ENCODE measurements at places on chromosomes 12 and 14. TPM values are rescaled to one million over a fixed set of nuclear protein-coding genes. Genes with fewer than 3 reads are reported as not detected.
A peak's percentile ranks its signal among the peaks of the same experiment; 100 is the strongest.

DNA sequence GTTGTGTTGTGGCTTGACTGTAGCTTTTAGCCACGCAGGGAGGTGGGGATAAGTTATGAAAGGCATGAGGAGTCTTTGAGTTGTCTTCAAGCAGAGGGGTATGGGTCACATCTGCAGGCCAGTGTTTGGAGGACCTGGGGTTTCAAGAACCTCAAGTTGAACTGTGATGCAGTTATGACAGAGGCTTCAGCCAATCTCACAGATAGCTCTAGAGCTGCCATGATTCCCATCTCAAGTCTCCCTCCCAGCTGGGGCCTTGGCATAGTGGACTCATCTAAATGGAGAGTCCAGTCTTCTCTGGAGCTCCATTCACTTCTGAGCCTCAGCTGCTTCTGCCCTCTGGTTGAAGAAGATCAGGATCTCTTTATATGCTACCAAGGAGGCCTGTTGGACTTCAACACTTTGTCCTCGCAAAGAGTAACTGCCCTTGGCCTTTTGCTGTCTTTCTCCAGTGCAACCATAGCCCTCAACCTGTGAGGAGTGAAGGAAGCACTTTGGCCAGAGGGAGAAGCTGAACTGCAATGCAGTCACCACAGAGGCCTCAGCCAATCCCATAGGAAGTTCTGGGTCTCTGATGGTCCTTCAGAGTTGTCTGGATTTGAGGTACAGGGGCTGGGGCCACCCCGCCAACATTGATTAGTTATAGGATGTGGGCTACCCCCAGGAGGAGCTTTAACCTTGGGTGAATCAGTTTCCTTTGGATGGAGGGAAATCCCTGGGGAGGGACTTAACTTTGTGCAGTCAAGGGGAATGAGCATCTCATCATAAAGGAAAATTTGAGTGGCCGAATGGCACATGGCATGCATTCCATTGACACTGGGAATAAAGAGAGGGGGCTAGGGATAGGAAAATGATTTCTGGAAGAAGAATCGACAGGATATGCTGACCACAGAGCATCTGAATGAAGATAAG lies 230.5 kb downstream of the PCNX1 start:
- H3K27ac ChIP-seq: no peak overlapping the region
- H3K27me3 ChIP-seq: no peaks in the 10 kb centered on the region
- H3K36me3 ChIP-seq: no peaks in the 10 kb centered on the region
- DNase-seq: no peak

The HCAR1 gene
- polyA plus RNA-seq: 0.10 TPM

The ZNF891 gene
- 0.64 TPM for polyA plus RNA-seq

DNA sequence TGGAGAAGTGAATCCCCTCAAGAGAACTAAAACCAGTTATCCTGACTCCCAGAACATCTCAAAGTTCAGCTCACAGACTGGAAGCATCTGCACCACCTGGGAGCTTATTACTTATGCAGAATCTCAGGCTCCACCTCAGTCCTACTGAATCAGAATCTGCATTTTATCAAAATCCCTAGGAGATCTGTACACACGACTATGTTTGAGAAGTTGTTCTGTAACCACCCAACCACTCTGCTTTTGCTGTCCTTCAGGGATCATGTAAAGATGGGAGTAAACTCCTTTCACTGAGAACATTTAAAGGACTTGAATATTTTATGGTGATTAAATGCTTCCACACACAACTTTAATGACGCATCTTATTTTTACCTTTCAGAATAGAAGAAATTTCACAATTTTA lies 98.0 kb downstream of the KIF21A start:
- no peaks in the 10 kb centered on the region for H3K27me3 ChIP-seq
- no peak overlapping the region for H3K4me3 ChIP-seq
- H3K36me3 ChIP-seq: peaks cover 5% of the 10 kb centered on the region
- DNase-seq: no peak

GRCh38 chr12:43653917-43654316 lies 101.9 kb upstream of the ADAMTS20 start:
- no peak overlapping the region for H3K27ac ChIP-seq
- H3K27me3 ChIP-seq: no peaks in the 10 kb centered on the region
- H3K36me3 ChIP-seq: no peaks in the 10 kb centered on the region
- no peak for DNase-seq
- H3K4me3 ChIP-seq: no peak overlapping the region
- H3K4me1 ChIP-seq: no peaks in the 10 kb centered on the region

DNA sequence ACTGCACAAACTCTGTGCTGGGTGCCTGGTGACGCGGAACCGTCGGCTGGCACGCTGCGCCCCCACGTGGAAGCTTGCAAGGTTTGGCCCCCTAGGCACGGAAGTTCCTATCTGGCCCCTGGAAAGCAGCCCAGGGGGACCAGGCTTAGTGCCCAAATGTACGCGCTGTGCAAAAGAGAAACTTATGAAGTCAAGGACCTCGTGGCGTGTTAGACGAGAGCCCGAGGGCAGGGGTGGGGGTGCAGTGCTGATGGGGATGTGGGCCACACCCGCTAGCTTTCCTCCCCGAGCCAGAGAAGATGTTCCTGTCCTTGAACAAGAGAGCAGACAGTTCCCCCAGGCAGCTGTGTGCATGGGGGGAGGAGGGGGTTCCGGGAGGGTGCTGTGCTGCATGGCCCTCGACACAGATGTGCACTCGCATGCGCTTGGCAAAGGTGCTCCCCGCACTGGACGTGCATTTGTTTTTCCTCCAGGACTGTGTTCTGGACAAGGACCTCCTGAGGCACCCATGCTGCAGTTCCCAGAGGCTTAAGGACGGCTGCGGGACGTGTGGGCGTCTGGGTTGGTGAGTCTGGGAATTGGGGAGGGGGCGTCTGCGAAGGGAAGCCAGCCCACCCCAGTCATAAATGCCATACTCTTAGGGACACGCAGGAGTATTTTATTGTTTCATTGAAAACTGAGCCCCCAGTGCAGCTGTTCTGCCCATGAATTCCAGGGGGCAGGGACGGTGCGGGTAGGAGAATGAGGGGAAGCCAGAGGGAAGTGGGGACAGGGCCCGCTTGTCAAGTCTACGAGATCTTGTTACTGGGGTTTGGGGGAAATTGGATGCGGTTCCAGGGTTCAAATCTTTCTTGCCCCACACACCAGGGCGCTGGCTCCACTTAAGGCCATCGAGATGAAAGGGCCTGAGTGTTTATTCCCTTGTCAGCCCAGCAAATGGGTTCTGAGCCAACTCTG lies 80.0 kb downstream of the NTF3 start:
- no peaks in the 10 kb centered on the region for H3K4me1 ChIP-seq
- no peak for DNase-seq
- H3K27me3 ChIP-seq: peaks cover 17% of the 10 kb centered on the region
- no peak overlapping the region for H3K27ac ChIP-seq
- H3K36me3 ChIP-seq: no peaks in the 10 kb centered on the region
- no peak overlapping the region for H3K4me3 ChIP-seq

The HOXC12 gene
- 0.35 TPM for polyA plus RNA-seq

The PHC1 gene
- 10.4 TPM for polyA plus RNA-seq

- no peak overlapping the region for H3K4me3 ChIP-seq
- no peak for DNase-seq
- no peaks in the 10 kb centered on the region for H3K4me1 ChIP-seq
- H3K27me3 ChIP-seq: no peaks in the 10 kb centered on the region
- no peaks in the 10 kb centered on the region for H3K36me3 ChIP-seq
These were observed 20.5 kb upstream of the TESC start for GRCh38 chr12:117119592-117120198.

GRCh38 chr14:103521951-103522563 lies 573 bp downstream of the CKB start:
- peak overlapping the region; percentile 38 for H3K4me3 ChIP-seq
- no peak for DNase-seq
- H3K27ac ChIP-seq: no peak overlapping the region
- H3K27me3 ChIP-seq: peaks cover 43% of the 10 kb centered on the region
- no peaks in the 10 kb centered on the region for H3K36me3 ChIP-seq

- no peaks in the 10 kb centered on the region for H3K4me1 ChIP-seq
- DNase-seq: no peak
- H3K27me3 ChIP-seq: no peaks in the 10 kb centered on the region
- no peak overlapping the region for H3K4me3 ChIP-seq
These were observed 19.4 kb downstream of the EGLN3 start for GRCh38 chr14:33931461-33931860.

GRCh38 chr14:37063467-37064240 lies 108.8 kb downstream of the SLC25A21 start:
- no peak for DNase-seq
- no peak overlapping the region for H3K4me3 ChIP-seq
- no peaks in the 10 kb centered on the region for H3K4me1 ChIP-seq

DNA sequence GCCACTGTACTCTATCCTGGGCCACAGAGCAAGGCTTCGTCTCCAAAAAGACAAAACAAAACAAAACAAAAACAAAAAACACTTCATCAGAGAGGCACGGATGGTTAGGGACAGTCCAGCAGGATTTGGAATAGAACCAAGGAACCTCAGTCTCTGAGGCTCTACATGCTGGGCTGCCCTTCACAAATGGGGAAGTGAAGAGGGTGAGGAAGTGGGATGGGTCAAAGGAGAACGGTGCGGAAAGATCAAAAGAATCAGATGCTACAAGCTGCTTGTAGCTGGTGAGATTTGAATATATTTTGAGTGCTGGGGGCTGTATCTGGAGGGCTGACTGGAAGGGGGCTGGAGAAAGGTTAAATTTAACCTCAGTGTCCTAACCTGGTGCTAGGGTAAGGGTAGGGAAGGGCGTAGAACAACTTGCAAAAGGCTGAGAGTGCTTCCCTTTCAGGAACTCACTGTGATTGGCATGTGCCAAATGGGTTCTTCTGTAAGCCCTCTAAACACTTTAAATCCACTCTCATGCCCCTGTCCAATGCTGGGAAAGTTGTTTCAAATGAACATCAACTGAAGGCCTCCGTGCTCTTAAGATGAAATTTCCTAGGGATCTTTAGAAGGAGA lies 4.6 kb downstream of the FOXJ2 start:
- no peak overlapping the region for H3K4me3 ChIP-seq
- peaks cover 49% of the 10 kb centered on the region for H3K4me1 ChIP-seq
- H3K27me3 ChIP-seq: no peaks in the 10 kb centered on the region
- DNase-seq: no peak
- H3K27ac ChIP-seq: no peak overlapping the region

DNA sequence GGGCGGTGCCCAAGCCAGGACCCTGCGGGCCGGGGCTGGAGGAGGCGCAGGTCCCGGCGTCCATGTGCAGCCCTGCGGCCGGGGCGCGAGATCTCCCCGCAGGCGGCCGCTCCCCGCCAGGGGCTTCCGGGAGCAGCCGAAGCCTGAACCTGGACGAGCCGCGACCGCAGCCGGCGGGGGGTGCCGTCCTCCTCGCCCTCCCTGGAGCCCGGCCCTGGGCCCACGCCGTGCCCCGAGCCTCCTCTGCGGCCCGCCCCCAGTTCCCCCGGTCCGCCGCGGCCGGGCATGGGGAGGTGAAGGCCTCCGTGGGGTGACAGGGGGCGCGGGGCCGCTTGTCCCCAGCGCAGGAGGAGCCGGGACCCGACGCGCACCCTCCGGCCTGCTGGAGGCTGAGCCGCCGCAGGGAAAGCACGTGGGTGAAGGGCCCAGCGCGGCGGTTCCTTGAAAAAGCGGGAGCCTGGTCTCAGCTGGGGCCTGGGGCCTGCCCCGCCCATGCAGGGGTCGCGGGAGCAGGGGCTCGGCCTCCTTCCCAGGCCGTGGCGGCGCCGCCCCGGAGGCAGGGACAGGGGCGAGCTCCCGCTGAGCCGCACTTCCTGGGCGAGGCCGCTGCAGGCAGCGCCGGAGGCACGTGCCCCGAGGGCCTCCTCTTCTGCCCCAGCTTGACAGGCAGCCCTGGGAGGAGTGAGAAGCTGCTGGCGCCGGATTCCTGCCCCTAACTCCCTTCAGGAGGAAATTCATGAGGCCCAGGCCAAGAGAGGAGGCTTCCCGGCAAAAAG lies 55.6 kb upstream of the PPP2R5C start:
- H3K36me3 ChIP-seq: no peaks in the 10 kb centered on the region
- H3K27ac ChIP-seq: no peak overlapping the region

The YARS2 gene
- polyA plus RNA-seq: 31.1 TPM

- H3K27me3 ChIP-seq: no peaks in the 10 kb centered on the region
- DNase-seq: no peak
- H3K4me1 ChIP-seq: peaks cover 50% of the 10 kb centered on the region
- H3K36me3 ChIP-seq: no peaks in the 10 kb centered on the region
- no peak overlapping the region for H3K4me3 ChIP-seq
- H3K27ac ChIP-seq: peak overlapping the region; percentile 73
These were observed 18.1 kb downstream of the NOS1 start for GRCh38 chr12:117343296-117343695.

- H3K27ac ChIP-seq: no peak overlapping the region
- H3K4me3 ChIP-seq: no peak overlapping the region
- no peaks in the 10 kb centered on the region for H3K27me3 ChIP-seq
- DNase-seq: no peak
- H3K4me1 ChIP-seq: peaks cover 31% of the 10 kb centered on the region
- H3K36me3 ChIP-seq: no peaks in the 10 kb centered on the region
These were observed 27.9 kb downstream of the VWF start for GRCh38 chr12:6096527-6096926.

- H3K4me1 ChIP-seq: peaks cover 36% of the 10 kb centered on the region
- H3K4me3 ChIP-seq: peak within 1 kb of the TSS; percentile 60
- no peaks in the 10 kb centered on the region for H3K27me3 ChIP-seq
- no peak for DNase-seq
- peaks cover 6% of the 10 kb centered on the region for H3K36me3 ChIP-seq
- H3K27ac ChIP-seq: peak within 1 kb of the TSS; percentile 57
These were observed at the start of gene RHOF for GRCh38 chr12:121793440-121793837. Gene RHOF, minus strand, starts transcription at chr12:121793688. Its CDS starts 55 bp downstream, at chr12:121793633.

GRCh38 chr12:130097798-130098255 lies 64.4 kb upstream of the FZD10 start:
- no peak overlapping the region for H3K4me3 ChIP-seq
- peaks cover 19% of the 10 kb centered on the region for H3K4me1 ChIP-seq
- peak; percentile 95 for DNase-seq
- no peaks in the 10 kb centered on the region for H3K27me3 ChIP-seq
- H3K36me3 ChIP-seq: no peaks in the 10 kb centered on the region
- H3K27ac ChIP-seq: peak overlapping the region; percentile 66
